DMS 273 treated with DMSO at 0.1 percent for 48 hours (cell line): ENCODE measurements at places on chromosomes 2 and 18.

GRCh38 chr2:209499069-209499468 lies 75.2 kb downstream of the MAP2 start:
- no peak for DNase-seq

- DNase-seq: no peak
Measured at GRCh38 chr2:64873472-64873924, 115.7 kb upstream of the SLC1A4 start.

DNA sequence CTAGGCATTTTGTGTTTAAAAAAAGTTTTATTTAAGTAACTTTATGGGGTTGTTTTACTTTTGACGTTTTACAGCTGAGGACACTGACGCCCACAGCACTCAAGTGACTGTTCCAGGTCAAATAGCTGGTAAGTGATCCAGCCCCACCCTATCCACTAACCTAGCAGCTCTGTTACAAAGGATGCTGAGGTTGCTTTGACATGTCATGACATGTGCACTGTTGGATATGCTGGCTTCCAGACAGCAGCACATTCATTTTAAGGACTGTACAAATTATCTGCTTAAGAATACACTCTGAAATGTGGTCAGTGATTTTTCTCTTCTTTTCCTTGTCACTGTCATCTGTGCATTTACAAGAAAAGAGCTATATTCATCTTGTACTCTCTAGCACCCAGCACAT lies 417.5 kb downstream of the ZEB2 start:
- DNase-seq: no peak

GRCh38 chr2:127155947-127156346 lies 49.0 kb upstream of the BIN1 start:
- DNase-seq: no peak

GRCh38 chr2:30371772-30372373 lies 75.2 kb upstream of the LCLAT1 start:
- DNase-seq: no peak

DNA sequence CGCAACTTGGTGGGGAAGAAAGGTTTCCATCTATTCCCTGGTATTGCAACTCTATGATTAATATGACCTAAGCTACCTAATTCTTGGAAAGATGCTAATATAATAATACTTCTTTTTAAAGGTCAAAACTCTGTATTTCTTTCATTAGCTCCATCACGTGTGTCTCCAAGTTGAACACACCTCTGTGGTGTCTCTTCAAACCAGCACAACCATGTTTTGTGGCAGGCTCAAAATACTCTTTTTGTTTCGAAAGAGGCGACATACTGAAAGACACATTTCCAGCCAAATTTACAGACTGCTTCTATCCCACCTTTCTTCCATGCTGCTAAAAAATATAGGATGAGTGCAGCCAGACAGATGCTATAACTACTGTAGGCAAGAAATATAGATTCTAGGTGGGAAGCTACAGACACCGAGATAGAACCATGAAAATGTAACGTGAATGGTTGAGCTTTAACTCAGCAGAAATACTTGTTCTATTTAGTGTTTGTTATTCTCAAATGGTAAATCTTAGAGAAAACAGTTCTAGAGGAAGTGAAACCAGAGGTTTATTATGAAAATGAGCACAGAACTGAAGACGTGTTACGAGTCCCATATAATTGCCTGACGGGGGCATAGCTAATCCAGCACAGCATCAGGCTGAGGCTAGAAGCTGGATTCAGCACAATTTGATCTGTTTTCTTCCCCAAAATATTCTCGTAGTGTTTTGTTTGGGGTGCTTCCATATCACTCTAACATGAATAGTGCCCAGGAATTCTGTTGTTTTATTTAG lies 991.5 kb upstream of the FANCL start:
- DNase-seq: no peak

DNA sequence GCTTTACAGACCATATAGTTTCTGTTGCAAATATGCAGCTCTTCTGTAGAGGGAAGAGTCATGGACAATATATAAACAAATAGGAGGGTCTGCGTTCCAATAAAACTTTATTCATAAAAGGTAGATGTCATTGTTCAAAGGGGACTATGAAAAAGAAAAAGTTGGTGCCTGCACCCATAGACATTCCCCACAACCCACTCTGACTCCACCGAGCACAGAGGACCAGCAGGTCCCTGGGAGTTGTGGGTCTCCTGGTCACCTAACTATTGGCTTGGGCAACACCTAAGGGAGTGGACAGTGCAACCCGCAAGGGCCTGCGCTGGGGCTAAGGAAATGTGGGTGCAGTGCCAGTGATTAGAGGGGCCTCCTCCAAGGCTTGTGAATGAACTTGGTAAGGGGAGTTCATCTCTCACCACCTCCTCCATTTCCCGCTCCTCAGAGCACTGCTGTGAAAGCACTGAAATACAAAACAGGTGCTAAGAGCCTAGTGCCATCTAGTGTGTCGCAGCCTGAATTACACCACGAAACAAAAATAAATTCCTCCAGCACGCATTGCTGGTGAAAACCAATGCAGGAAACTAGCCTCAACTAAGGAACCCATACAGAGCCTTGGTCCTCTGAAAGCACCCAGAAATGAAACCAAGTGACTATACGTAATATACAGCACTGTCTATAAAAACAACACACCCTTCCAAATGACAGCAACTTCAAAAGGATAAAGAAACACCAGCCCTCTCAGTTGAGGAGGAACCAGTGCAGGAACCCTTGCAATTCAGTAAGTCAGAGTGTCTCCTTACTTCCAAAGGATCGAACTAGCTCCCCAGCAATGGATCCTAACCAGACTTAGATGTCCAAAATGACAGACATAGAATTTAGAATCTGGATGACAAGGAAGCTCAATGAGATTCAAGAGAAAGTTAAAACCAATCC lies 166.6 kb downstream of the RNF144A start:
- DNase-seq: peak; percentile 7

GRCh38 chr2:159968279-159968900 lies 94.0 kb downstream of the PLA2R1 start:
- peak; percentile 2 for DNase-seq

- DNase-seq: no peak
Measured at GRCh38 chr2:68643011-68643873, at the start of gene PROKR1. TSS of gene PROKR1 (plus strand) at chr2:68643579. CDS start at chr2:68645822, 2,243 bp downstream.

GRCh38 chr2:98520806-98521205 lies 76.1 kb downstream of the INPP4A start:
- DNase-seq: no peak

DNA sequence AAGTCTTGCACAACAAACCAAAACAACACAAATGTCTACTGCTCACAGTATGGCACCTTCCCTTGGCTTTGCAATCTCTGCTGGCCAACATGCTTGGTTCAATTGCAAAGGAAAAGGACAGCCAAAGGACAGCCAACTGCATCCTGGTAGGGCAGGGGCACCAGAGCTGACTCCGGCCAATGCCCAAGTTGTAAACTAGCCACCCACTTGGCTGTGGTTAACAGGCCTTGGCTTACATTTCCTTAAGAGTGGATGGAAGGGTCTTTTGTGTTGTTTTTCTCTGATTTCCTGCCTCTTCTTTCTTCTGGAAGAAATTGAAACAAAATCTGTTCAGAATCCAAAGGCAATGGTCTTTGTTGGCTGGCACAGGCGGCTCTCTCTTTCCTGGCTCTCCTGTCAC lies 119.1 kb upstream of the TRIB2 start:
- no peak for DNase-seq

DNA sequence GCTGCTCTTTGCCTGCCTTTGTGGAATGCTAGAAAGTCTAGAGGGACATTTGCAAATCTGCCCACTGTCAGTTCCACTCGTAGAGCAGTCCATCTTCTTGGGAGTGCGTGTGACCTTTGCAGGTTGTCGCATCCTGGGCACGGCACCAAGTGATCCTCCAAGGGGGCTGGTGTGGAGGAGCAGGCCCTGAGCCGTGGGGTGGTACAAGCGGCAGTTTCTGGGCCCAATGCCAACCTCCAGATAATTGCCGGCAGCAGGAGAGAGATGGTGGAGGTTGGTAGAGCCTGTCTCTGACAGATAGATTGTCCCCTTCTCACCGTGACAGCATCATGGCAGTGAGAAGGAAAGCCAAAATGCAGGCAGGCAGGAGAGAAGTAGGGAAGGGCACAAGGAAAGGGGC lies 150.7 kb upstream of the SLC14A2 start:
- DNase-seq: peak; percentile 10

GRCh38 chr18:79681484-79682387 lies 2.1 kb downstream of the CTDP1 start:
- no peak for DNase-seq

- DNase-seq: no peak
Measured at GRCh38 chr2:29323301-29323700, 208.1 kb downstream of the CLIP4 start.

DNA sequence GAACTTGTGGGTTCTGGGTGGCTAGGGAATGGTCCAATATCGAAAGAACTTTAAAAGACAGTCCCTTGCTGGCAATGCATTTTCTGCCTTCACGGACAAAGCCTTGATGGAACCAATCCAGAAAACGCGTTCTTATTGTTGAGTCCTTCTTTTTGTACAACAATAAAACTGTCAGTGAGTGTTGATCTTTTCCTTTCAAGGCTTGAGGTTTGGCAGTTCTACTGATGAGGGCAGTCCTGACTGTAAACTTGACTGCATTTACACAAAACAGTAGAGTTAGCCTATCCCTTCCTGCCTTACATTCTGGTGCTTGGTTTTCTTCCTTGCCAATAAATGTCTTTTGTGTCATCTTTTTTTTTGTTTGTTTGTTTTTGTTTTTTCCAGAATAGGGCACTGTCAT lies 2.5 kb upstream of the UGT1A7 start:
- DNase-seq: no peak

GRCh38 chr2:150548527-150548926 lies 61.1 kb upstream of the RND3 start:
- DNase-seq: no peak

DNA sequence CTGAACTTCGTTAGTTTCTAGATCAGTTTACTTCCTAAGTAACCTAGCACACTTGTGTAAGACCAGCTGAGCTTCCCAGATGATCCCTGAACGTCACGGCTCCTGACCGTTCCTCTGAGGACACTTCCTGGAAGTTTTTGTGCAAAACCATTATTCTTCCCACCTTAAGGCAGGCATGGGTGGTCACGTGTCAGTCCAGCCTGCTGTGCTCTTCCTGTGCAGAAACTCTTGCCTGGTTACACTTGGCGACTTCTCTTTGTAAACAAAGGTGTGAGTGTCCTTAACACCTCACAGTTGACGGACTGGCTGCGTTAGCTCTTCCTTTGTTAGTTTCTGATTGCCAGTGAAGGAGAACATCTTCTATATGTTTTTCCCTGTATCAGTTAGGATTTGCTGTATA lies 118.3 kb downstream of the SH3RF3 start:
- no peak for DNase-seq

- DNase-seq: no peak
Measured at GRCh38 chr18:78935406-78935805, 44.2 kb upstream of the SALL3 start.

DNA sequence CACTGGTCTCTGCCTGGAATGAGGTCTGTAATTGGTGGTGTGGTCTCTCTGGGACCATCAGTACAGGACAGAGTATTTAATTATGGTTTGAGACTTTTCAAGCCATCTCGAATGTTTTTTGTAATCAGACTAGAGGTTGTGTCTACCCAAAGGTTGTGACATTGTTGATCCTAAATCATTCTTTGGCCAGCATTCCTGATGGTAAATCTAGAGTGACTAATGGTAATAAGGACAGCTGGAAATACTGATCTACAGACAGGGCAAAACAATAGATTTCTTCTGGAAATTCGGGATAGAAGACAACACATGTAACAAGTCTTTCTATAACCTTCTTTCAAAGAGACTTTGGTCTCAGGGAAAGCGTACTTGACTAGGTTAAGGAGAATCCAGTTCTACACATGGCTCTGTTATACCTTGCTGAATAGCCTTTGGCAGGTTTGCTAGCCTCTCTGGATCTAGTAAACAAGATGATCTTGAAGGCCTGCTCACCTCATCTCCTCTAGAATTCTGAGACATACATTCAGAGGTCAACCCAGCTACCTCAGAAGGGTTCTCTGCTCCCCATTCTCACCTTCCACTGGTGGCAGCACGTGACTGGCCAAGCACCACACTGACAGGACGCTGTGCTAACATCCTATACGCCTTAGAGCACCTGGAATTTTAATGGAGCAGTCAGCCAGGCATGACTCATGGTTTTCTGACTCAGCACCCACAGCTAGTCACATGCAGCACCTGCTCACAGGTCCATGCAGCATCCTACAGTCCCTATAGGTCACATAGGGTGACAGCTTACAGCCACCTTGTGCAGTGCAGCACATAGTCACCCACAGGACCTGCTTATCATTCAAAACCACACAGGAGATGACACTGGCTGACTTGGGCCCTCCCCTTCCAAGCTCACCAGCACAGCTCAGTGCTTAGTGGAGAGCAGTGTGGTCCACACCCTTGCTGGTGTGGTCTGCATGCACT lies 12.2 kb downstream of the PLB1 start:
- DNase-seq: no peak

- no peak for DNase-seq
Measured at GRCh38 chr2:45506756-45507155, 104.3 kb downstream of the SRBD1 start.

GRCh38 chr2:174341995-174342685 lies 7.4 kb downstream of the SP9 start:
- no peak for DNase-seq

- no peak for DNase-seq
Measured at GRCh38 chr2:55936351-55936750, 12.8 kb upstream of the EFEMP1 start.

- no peak for DNase-seq
Measured at GRCh38 chr2:15939556-15939853, 845 bp upstream of the MYCN start.

GRCh38 chr18:10140461-10141282 lies 226.9 kb downstream of the VAPA start:
- no peak for DNase-seq

GRCh38 chr2:61210332-61210981 lies 48.5 kb downstream of the C2orf74 start:
- no peak for DNase-seq

DNA sequence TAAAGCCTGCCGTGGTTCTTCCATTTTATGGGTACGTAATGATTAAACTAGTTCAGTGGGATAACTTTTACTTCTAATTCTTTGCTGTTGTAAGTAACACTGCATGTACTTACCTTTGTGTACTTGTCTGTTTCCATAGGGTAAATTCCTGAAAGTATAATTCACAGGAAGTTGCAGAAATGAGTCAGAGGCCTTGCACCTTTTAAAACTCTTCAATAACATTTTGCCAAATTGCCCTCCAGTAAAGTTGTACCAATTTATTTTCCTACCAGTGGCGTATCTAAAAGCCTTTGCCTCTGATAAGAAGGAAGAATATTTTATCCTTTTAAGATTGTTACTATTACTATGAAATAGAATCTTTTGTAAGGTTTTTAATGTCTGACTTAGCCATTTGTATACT lies 65.1 kb downstream of the CAB39 start:
- no peak for DNase-seq

GRCh38 chr2:230758566-230759480 lies 46.2 kb downstream of the CAB39 start:
- DNase-seq: no peak

GRCh38 chr2:191262436-191262835 lies 17.2 kb downstream of the MYO1B start:
- DNase-seq: no peak

- DNase-seq: no peak
Measured at GRCh38 chr2:62774555-62775366, 69.2 kb downstream of the EHBP1 start.

- no peak for DNase-seq
Measured at GRCh38 chr2:17076533-17076932, 410.9 kb upstream of the CYRIA start.

- no peak for DNase-seq
Measured at GRCh38 chr18:69528435-69528834, 127.7 kb downstream of the DOK6 start.

GRCh38 chr2:201174687-201175086 lies 8.3 kb upstream of the CASP10 start:
- DNase-seq: no peak

- DNase-seq: no peak
Measured at GRCh38 chr18:77032181-77032701, 100.3 kb downstream of the MBP start.
